A549 treated with DMSO at 1 μM for 4 hours (cell line): ENCODE measurements at places on chromosomes 16 and 17. TPM values are rescaled to one million over a fixed set of nuclear protein-coding genes. Genes with fewer than 3 reads are reported as not detected.

PPP1R27 gene
- 0.22 TPM in 1 of 5 replicates, not detected in the others for total RNA-seq

JUP gene
- 90.4 to 127 TPM (median 110 TPM) in 5 replicates for total RNA-seq

RNF112 gene
- 0.21 to 0.92 TPM (median 0.52 TPM) in 5 replicates for total RNA-seq

MILR1 gene
- total RNA-seq, result 1.7 to 2.8 TPM (median 1.9 TPM) in 5 replicates

SLC5A11 gene
- 0.47 to 0.80 TPM (median 0.53 TPM) in 5 replicates for total RNA-seq
